Fibroblast of skin of right biceps (primary cell): ENCODE measurements at places on chromosomes 5 and 9.

- DNase-seq, result no peak
These were observed 152.4 kb downstream of the SH3GL2 start for GRCh38 chr9:17731308-17731707.

GRCh38 chr5:166354332-166354731 lies 1937.1 kb upstream of the WWC1 start:
- peak; percentile 56 for DNase-seq

- peak; percentile 49 for DNase-seq
These were observed 103.7 kb downstream of the ATPSCKMT start for GRCh38 chr5:10145923-10146401.

DNA sequence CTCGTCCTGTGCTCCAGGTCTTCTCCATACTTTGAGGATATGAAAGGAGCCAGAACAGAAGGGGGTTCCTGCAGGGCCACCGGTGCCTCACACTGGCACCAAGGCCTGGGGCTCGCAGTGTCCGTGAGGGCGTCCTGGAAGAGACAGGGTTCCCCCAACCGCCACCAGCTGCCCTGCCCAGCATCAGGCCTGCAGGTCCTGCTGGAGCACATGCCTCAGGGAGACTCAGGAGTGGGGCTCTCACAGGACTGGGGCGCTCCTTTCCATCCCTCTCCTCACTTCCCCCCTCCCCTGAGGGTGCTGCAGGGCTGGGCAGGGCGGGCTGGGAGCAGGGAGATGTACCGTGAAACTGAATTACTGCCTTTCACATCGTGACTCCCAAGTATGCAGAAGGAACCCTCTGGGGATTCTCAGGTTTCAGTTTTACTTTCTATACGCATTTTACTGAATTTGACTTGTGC lies 31.7 kb downstream of the CEP72 start:
- DNase-seq, result no peak

GRCh38 chr5:29960323-29960722 lies 1233.2 kb upstream of the CDH6 start:
- DNase-seq, result no peak

GRCh38 chr5:31825518-31826068 lies 186.7 kb downstream of the PDZD2 start:
- DNase-seq, result peak; percentile 62

- no peak for DNase-seq
These were observed 20.2 kb downstream of the FUBP3 start for GRCh38 chr9:130599625-130600024.

- DNase-seq, result no peak
These were observed 199.2 kb upstream of the KLF4 start for GRCh38 chr9:107688728-107689127.

DNA sequence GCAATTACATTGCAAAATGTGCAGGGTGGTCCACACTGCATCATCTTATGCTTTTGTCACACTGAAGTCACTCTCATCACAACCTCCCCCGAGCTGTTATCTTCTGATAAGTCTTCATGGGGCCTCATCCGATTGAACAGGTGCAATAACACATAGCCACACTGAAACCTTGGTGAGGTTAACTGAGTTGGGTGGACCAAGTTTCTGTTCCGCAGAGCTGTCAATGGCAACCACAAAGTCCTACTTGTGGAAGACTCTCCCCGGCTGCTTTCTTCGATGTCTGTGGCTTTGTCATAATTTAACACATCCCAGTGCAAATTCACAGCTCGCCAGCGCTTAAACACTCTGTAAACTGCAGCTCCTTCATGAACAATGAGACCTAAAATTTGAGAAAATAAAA lies 112.2 kb downstream of the MARCHF11 start:
- DNase-seq, result no peak

DNA sequence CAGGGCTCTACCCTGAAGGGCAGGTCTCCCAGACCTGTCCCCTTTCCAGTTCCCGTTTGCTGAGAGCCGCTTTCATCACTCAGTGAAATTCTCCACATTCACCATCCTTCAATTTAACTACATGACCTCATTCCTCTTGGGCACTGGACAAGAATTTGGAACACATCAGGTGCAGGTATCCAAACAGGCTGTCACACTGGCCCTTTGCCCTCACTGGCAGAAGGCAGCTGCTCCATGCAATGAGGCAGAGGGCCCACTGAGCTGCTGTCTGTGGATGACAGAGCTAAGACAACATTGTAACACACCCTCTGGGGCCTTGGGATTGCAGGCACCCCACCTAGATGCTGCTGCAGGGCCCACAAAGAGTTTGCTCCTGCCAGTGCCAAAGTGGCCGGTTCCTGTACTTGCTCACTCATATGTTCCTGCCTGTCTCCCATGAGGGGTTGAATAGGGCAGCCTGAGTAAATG lies 55.1 kb downstream of the ACTL7B start:
- DNase-seq, result no peak

DNA sequence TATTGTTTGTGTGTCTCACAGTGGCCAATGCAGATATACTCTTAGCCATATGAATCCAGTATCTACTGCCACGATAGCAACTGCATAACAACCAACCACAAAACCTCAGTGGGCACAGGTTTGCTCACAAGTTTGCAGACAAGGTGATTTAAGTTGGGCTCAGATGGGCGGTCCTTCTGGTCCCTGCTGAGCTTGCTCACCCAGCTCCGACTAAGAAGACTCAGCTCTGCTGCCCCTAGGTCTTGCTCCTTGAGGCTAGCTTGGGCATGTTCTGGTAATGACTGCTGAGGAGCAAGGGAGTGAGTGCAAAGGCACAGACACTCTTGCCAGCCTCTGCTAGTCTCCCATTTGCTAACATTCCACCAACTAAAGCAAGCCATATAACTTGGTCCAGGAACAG lies 52.6 kb downstream of the MTX3 start:
- no peak for DNase-seq

DNA sequence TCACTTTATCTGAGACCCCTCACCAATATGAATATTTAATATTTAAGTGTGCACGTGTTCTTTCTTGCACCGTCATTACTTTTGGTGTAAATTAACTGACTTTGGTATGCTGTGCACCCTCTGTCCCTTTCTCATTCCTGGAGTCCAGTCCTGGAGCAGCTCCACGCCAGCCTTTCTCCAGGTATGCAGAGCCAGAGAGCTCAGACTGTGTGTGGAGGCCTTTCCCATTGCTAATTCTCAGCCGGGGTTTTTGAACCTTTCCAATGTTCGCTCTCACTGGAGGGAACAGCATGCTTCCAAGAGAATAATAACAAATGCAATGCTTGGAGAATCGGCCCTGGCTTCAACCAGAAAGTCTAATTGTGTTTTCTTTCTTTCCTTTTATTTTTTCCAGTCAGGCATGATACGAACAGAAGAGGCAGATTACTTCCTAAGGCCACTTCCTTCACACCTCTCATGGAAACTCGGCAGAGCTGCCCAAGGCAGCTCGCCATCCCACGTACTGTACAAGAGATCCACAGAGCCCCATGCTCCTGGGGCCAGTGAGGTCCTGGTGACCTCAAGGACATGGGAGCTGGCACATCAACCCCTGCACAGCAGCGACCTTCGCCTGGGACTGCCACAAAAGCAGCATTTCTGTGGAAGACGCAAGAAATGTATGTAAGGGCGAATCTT lies 41.7 kb downstream of the ADAMTS16 start:
- no peak for DNase-seq

DNA sequence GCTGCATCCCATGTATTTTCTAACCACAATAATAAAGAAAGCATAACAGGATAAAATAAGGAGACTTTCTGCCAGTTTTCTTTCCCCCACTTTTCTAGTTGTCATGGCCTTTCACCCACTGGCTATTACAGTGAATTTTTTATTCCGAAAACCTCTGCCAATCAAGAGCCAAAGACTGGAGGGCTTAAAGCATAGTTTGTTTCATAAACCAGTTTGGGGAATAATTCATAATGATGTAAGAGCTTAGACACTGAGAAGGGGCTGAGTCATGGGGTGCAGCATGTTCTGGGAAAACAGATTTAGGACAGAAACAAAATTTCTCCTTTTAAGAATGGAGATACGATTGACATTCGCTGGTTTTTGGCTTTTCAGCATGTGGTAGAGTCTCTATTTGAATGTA lies 4.4 kb upstream of the GLIPR2 start:
- DNase-seq, result peak; percentile 61

DNA sequence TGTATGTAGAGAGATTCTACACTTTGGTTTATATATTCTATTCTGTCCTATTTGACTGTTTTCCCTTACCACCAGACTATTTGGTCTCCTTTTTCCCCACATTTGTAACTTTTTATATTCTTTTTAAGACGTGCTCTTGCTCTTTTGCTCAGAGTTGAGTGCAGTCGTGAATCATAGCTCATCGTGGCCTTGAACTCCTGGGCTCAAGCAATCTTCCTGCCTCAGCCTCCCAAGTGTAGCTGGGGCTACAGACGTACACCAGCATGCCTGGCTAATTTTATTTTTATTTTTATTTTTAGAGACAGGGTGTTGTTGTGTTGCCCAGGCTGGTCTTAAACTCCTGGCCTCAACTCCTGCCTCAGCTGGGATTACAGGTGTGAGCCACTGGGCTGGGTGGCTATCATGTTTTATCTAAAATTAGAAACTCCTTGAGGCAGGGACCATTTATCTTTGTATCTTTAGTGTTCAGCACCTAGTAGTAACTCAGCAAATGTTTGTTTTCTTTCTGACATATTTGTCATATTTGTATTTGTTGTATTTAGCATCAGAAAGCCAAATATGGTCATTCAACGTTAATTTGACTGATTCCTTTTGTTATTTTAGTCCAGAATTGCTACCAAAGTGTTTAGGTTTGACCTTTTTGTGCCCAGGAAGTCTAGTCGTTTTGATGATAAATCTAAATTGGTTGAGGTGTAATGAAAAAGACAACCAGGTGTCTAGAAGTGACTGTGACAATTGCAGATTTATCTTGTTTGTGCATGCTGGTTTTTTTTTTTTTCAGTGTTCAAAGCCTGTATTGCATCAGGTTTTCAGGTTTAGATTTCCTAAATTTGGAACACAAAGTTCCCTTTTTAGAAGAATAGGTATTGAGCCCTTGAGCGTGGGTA lies 44.3 kb downstream of the ERBIN start:
- DNase-seq, result no peak

- DNase-seq, result no peak
These were observed 105.8 kb upstream of the PPP1R26 start for GRCh38 chr9:135373820-135374219.

DNA sequence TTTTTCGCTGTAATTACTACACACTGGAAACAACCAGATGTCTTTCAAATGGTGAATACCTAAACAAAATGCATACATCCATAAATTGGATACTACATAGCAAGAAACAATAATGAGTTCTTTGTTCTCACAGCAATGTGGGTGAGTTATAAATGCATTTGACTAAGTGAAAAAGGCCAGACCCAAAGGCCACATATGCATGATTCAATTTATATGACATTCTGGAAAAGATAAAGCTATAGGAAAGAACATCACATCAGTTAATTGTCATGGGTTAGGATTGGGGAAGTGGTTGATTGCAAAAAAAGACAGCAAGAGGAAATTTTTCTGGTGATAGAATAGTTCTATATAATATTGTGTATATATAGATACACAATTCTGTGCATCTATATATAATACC lies 198.9 kb downstream of the CYLC2 start:
- no peak for DNase-seq

DNA sequence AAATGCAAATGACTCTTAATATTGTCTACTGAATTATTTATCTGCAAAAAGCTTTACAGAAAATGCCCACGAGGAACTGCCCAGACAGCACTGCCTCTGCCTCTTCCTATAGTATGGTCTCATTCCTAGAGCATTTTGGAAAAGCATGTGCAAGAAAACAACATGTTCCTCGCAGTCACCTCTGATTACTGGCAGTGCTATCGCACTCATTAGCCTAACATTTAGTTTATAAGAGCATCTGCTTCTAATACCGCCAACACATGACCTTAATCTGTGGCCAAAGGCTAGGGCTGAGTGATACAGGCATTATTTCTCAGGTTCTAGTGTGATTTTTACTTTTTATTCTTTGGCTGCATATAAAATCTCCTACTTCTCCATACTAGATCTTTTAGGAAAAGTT lies 259.2 kb downstream of the FBXL17 start:
- no peak for DNase-seq
